Esophagus (tissue), 2 donors: ENCODE measurements at places on chromosomes 5 and 9. TPM values are rescaled to one million over a fixed set of nuclear protein-coding genes. Genes with fewer than 3 reads are reported as not detected.

The EPB41L4A gene
- 9.6 TPM for polyA plus RNA-seq

The IFNK gene
- not detected for polyA plus RNA-seq

The GABRA1 gene
- polyA plus RNA-seq: not detected

The PTGER4 gene
- 1.4 TPM for polyA plus RNA-seq

The BTNL8 gene
- polyA plus RNA-seq: 0.07 TPM

The CTNND2 gene
- polyA plus RNA-seq: 0.09 TPM

The CNTFR gene
- polyA plus RNA-seq: 0.22 TPM

The CCNO gene
- polyA plus RNA-seq: 2.0 TPM

The WDR38 gene
- not detected for polyA plus RNA-seq

The BNC2 gene
- 1.1 TPM for polyA plus RNA-seq

The SPATA31A7 gene
- not detected for polyA plus RNA-seq

The WNT8A gene
- polyA plus RNA-seq: not detected

The PCDHGB6 gene
- 0.92 TPM for polyA plus RNA-seq

The KIF12 gene
- polyA plus RNA-seq: 0.39 TPM

The AUH gene
- 7.2 TPM for polyA plus RNA-seq

The SPINK7 gene
- 2,280 TPM for polyA plus RNA-seq

The BTNL3 gene
- 0.02 TPM for polyA plus RNA-seq

The PCDHGA5 gene
- 0.28 TPM for polyA plus RNA-seq

The ADGRD2 gene
- polyA plus RNA-seq: not detected

The SLC6A7 gene
- polyA plus RNA-seq: not detected

The IL3 gene
- polyA plus RNA-seq: not detected

The SPAAR gene
- polyA plus RNA-seq: 0.29 TPM

The CDC20B gene
- not detected for polyA plus RNA-seq

The SLC46A2 gene
- polyA plus RNA-seq: 1.6 TPM

The NOP16 gene
- 50.6 TPM for polyA plus RNA-seq

The C9orf152 gene
- 1.3 TPM for polyA plus RNA-seq

The PAEP gene
- not detected for polyA plus RNA-seq

The DMRT3 gene
- 0.20 TPM for polyA plus RNA-seq

The PTPRD gene
- 0.53 TPM for polyA plus RNA-seq

The WDR41 gene
- polyA plus RNA-seq: 9.5 TPM

The ALDH1A1 gene
- 22.9 TPM for polyA plus RNA-seq

The FGF10 gene
- polyA plus RNA-seq: 0.37 TPM

The SLC27A6 gene
- polyA plus RNA-seq: 3.9 TPM

The GARNL3 gene
- 3.5 TPM for polyA plus RNA-seq
